Endothelial cell of umbilical vein (primary cell): ENCODE measurements at places on chromosomes 7 and 10.

GRCh38 chr10:130495891-130496636 lies 359.9 kb downstream of the GLRX3 start:
- no peaks in the 10 kb centered on the region for H3K36me3 ChIP-seq
- no peak overlapping the region for H3K27ac ChIP-seq
- H3K4me3 ChIP-seq, result no peak overlapping the region
- peak; percentile 1 for DNase-seq

DNA sequence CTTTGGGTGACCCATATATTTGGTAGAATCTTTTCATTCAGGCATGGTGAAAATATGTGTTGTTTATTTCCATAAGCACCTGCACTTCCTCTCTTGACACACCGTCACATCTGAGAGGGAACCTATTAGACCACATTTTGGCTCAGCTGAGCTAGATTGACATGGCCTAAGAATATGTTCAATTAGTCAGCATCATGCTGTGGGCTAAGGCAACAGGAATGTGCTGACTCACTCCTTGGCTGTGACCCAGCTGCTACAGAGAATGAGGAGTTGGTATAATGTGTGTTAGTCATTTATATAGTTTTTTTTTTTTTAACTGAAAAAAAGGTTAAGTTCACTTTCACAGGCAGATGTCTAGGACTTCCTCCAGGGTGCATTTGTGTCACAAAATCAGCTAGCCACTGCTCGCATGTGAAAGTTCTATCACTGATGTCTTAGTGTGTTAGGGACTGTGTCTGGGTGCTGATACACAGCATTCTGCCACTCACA lies 180.6 kb downstream of the SEMA3E start:
- peaks cover 16% of the 10 kb centered on the region for H3K4me1 ChIP-seq
- H3K4me3 ChIP-seq, result no peak overlapping the region
- peak; percentile 99 for DNase-seq
- no peaks in the 10 kb centered on the region for H3K27me3 ChIP-seq

- no peaks in the 10 kb centered on the region for H3K27me3 ChIP-seq
- DNase-seq, result no peak
- no peaks in the 10 kb centered on the region for H3K36me3 ChIP-seq
- H3K4me1 ChIP-seq, result no peaks in the 10 kb centered on the region
Measured at GRCh38 chr7:111485701-111486380, 76.5 kb downstream of the IMMP2L start.

- no peaks in the 10 kb centered on the region for H3K4me1 ChIP-seq
- no peaks in the 10 kb centered on the region for H3K36me3 ChIP-seq
- H3K27me3 ChIP-seq, result no peaks in the 10 kb centered on the region
- H3K4me3 ChIP-seq, result no peak overlapping the region
Measured at GRCh38 chr7:91512958-91513357, 248.7 kb downstream of the FZD1 start.

- no peak overlapping the region for H3K4me3 ChIP-seq
- H3K27ac ChIP-seq, result no peak overlapping the region
- no peaks in the 10 kb centered on the region for H3K27me3 ChIP-seq
- no peaks in the 10 kb centered on the region for H3K36me3 ChIP-seq
- DNase-seq, result no peak
- H3K4me1 ChIP-seq, result no peaks in the 10 kb centered on the region
Measured at GRCh38 chr7:22793593-22794462, 28.8 kb downstream of the TOMM7 start.

- no peak overlapping the region for H3K27ac ChIP-seq
- H3K27me3 ChIP-seq, result no peaks in the 10 kb centered on the region
- DNase-seq, result no peak
- H3K36me3 ChIP-seq, result no peaks in the 10 kb centered on the region
- H3K4me1 ChIP-seq, result no peaks in the 10 kb centered on the region
- no peak overlapping the region for H3K4me3 ChIP-seq
Measured at GRCh38 chr7:14596421-14596820, 306.1 kb downstream of the DGKB start.

- DNase-seq, result no peak
- H3K4me3 ChIP-seq, result no peak overlapping the region
- no peak overlapping the region for H3K27ac ChIP-seq
- H3K4me1 ChIP-seq, result no peaks in the 10 kb centered on the region
Measured at GRCh38 chr7:34158368-34159153, 253.2 kb downstream of the BMPER start.

- H3K4me1 ChIP-seq, result no peaks in the 10 kb centered on the region
- no peaks in the 10 kb centered on the region for H3K36me3 ChIP-seq
- H3K27me3 ChIP-seq, result no peaks in the 10 kb centered on the region
- H3K27ac ChIP-seq, result no peak overlapping the region
- no peak for DNase-seq
Measured at GRCh38 chr7:28766359-28766758, 191.8 kb downstream of the TRIL start.

GRCh38 chr7:142808802-142809583 lies 38.2 kb downstream of the PRSS2 start:
- no peaks in the 10 kb centered on the region for H3K27me3 ChIP-seq
- DNase-seq, result peak; percentile 52
- no peak overlapping the region for H3K4me3 ChIP-seq

DNA sequence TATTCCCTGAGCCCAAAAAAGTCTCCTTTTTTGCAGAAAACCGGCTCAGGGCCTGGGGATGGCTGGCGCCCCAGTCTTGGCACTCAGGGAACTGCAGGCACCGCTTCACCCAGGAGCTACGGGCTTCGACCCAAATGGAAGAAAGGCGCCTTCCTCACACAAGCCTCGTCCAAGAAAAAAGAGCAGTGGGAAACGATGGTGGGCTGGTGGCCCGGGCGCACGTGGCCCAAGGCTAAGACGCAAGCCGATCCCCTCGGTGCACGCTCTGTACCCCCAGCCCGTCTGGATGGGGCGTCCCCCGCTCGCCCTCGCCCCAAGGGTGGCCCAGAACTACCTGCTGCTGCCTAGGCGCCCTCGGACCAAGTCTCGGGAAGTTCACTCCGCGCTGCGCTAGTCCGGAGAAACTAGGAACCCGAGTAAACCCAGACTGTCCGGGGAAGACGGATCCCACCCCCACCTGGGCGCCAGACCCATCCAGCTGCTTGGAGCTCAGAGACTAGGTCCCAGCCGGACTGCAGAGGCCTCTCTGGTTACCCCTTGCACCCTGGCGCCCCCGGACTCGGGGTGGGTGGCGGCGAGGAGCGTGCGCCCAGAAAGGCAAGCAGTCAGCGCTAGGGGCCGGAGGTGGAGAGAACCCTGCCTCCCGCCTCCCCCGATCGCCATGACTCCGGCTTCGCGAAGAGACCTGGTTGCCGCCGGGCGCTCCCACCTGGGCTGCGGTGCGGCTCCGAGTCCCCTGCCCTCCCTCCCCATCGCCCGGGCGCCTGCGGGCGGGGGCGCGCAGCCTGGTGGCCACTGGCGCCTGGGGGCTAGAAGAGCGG lies 76.4 kb downstream of the CALN1 start:
- no peaks in the 10 kb centered on the region for H3K4me1 ChIP-seq
- peaks cover 9% of the 10 kb centered on the region for H3K27me3 ChIP-seq
- H3K27ac ChIP-seq, result no peak overlapping the region

- no peaks in the 10 kb centered on the region for H3K4me1 ChIP-seq
- H3K27ac ChIP-seq, result no peak overlapping the region
- H3K27me3 ChIP-seq, result no peaks in the 10 kb centered on the region
- no peak overlapping the region for H3K4me3 ChIP-seq
- H3K36me3 ChIP-seq, result no peaks in the 10 kb centered on the region
Measured at GRCh38 chr10:75957314-75958120, 526.1 kb downstream of the LRMDA start.

- H3K36me3 ChIP-seq, result no peaks in the 10 kb centered on the region
- DNase-seq, result peak; percentile 45
- no peaks in the 10 kb centered on the region for H3K27me3 ChIP-seq
- no peaks in the 10 kb centered on the region for H3K4me1 ChIP-seq
- H3K27ac ChIP-seq, result no peak overlapping the region
- H3K4me3 ChIP-seq, result no peak overlapping the region
Measured at GRCh38 chr7:38660427-38661099, 29.4 kb upstream of the AMPH start.

- H3K27ac ChIP-seq, result no peak overlapping the region
- no peaks in the 10 kb centered on the region for H3K36me3 ChIP-seq
- H3K27me3 ChIP-seq, result no peaks in the 10 kb centered on the region
- no peak for DNase-seq
Measured at GRCh38 chr7:37428681-37429434, 19.8 kb downstream of the ELMO1 start.

DNA sequence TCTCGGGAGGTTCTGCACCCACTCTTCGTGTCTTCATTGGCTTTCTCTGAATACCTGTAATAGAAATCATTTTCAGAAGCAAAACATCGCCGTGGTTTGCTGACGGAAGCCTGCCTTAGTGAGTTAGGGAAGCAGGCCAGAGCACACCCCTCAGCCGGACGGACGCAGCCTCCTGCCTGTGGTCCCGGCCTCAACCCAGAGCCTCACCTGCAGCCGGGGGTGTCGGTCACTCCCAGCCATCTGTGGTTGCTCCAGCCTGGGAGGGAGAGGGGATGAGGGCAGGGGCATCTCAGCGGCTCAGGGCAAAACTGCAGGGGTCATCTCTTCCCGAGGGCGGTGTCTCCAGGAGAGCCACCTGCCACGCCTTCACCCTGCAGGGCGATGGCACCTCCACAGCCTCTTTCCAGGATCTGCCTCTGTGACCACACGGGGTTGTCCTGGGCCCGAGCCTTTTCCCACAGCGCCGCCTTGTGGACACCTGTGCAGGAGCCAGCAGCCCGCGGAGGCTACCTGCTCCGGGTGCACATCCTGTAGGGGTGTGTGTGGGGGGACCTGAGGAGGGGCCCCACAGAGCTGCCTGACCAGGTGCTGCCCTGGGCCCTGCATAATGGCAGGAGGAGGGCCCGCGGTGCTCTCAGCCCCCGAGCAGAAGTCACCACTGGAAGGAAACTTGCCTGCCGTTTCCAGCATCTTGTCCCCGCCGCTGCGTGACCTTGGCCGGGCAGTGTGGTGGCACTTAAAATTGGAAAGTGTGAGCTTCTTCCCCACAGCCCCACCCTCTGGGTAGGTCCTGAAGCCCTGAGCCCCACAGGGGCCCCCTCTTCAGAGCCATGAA lies 21.6 kb upstream of the AP5Z1 start:
- peaks cover 20% of the 10 kb centered on the region for H3K36me3 ChIP-seq
- H3K27me3 ChIP-seq, result no peaks in the 10 kb centered on the region
- DNase-seq, result peak; percentile 48

DNA sequence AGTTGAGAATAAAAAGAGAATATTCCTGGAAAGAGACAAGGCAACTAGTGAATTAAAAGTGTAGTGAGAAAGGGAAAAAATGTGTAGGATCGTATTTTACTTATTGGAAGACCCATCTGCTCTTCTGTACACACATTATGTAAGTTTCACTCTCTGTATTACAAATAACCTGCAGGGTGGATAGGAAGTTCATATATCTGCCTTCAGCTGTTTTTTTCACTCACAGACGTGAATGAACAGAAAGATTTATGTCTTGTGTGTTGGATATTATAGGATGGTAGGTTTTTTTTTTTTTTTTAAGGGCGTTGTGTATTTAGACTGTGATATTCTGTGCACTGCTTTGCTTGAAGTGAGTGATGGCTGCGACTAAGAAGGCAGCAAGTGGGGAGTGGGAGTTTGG lies 266.5 kb downstream of the AUTS2 start:
- no peaks in the 10 kb centered on the region for H3K27me3 ChIP-seq
- no peak overlapping the region for H3K4me3 ChIP-seq
- H3K27ac ChIP-seq, result no peak overlapping the region
- H3K4me1 ChIP-seq, result no peaks in the 10 kb centered on the region

DNA sequence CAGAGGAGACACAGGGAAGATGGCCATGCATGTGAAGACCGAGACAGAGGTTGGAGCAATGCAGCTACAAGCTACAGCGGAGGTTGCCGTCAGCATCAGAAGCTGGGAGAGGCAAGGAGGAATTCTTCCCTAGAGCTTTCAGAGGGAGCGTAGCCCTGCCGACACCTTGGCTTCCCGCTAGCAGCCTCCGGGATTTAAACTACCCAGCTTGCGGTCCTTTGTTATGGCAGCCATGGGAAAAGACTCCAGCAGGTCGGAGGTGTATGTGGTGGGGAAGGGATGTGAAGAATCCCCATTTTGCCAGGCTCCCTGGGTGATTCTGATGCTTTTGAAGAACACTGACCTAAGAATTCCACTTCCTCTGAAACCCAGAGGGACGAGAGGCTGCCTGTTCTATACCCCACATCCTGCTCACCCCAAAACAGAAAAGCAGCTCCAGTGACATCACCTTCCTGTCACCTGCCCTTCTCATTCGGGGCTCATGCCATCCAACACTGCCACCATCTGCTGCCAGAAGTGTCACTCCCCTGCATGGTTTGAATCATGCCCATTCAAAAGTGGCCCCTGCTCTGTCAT lies 3.3 kb upstream of the SEPHS1 start:
- H3K27me3 ChIP-seq, result peaks cover 40% of the 10 kb centered on the region
- H3K4me1 ChIP-seq, result peaks cover 17% of the 10 kb centered on the region
- no peak overlapping the region for H3K27ac ChIP-seq

DNA sequence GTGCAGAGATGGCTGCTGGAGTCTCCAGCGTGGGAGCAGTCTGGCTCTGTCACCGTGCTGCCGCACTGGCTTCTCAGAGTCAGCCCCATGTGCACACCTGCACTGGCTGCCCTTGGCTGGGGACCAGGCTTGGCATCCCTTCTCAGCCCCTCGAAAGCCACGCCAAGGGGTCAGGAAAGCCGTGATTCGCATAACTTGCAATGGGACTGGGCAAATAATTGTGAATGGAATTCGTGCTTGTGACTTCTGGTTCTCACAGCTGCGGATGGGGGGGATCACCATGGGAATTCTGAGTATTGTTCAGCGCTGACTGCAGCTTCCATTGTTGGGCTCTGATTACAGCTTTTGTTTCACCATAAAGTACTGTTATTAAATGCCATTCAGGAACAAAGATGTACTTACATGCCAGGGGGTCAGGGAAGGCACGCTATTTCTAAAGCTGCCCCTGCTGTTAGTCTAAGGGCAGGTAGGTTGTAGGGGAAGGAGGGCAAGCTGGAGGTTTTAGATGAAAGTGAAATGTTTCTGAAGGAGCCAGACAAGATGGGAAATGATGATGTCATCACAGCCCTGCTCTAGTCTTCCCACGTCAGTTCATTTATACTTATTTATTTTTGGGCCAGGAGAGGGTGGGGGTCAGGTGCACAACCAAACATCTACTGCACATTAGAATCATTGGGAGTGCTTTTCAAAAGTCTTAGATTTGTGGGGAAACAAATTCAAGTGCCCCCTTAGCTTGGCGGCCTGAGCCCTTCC lies 5.8 kb upstream of the PLEKHA1 start:
- H3K27me3 ChIP-seq, result peaks cover 17% of the 10 kb centered on the region
- peak; percentile 77 for DNase-seq
- peaks cover 5% of the 10 kb centered on the region for H3K4me1 ChIP-seq
- no peak overlapping the region for H3K4me3 ChIP-seq
- no peak overlapping the region for H3K27ac ChIP-seq

DNA sequence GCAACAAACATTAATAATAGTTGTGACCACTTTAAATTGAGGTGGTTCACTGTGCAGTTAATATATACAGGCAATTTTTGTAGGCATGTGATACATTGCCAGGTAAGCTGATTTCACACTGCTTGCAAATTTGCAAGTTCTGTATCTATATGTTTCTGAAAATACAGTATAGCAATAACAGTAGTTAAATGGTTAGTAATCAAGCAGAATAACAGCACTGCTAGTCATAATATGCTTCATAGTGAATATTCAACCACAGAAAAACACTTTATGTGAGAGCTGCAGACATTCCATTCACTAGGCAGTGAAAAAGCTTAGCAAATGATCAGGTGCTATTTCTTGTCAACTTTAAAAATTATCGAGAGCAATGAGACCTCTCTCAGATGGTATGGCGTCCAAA lies 28.9 kb downstream of the SLC26A4 start:
- H3K27me3 ChIP-seq, result no peaks in the 10 kb centered on the region
- no peak overlapping the region for H3K4me3 ChIP-seq
- no peak for DNase-seq
- no peak overlapping the region for H3K27ac ChIP-seq
